ENCODE measurements at places on chromosomes 16 and 17. TPM values are rescaled to one million over a fixed set of nuclear protein-coding genes. Genes with fewer than 3 reads are reported as not detected.

GRCh38 chr16:30535777-30536190 lies 1.1 kb upstream of the ZNF747 start:
- no peak for DNase-seq

DNA sequence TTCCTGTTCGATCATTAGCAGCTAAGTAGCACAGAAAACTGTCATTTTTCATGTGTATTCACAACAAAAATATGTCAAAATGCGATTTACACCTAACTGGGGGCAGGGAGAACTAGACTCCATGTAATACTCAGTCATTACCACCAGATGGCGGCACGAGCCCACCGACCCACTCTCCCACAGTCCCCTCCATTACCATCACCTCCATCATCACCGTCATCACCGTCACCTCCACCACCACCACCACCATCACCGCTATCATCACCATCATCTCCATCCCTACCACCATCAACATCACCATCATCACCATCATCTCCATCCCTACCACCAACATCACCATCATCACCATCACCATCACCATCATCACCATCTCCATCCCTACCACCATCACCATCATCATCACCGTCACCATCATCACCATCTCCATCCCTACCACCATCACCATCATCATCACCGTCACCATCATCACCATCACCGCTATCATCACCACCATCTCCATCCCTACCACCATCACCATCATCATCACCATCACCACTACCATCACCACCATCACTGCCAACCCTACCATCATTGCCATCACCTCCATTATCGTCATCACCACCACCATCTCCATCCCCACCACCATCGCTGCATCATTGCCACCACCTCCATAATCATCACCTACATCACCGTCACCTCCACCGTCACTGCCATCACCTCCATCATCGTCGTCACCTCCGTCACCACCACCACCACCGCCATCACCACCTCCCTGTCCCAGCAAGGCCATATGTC lies 14.4 kb downstream of the NDUFAF8 start:
- DNase-seq, result no peak

Gene CCDC78
- total RNA-seq, result 1.0 TPM

Gene AMZ2
- 49.7 TPM for total RNA-seq

Gene KCNJ18
- not detected for total RNA-seq

Gene NPTX1
- not detected for total RNA-seq

Measured in mesenteric fat pad (tissue), 1 donor.